ENCODE measurements at places on chromosomes 13 and 19.

GRCh38 chr13:28185256-28185655, 46.9 kb downstream of the PAN3 start:
- DNase-seq = no peak

DNA sequence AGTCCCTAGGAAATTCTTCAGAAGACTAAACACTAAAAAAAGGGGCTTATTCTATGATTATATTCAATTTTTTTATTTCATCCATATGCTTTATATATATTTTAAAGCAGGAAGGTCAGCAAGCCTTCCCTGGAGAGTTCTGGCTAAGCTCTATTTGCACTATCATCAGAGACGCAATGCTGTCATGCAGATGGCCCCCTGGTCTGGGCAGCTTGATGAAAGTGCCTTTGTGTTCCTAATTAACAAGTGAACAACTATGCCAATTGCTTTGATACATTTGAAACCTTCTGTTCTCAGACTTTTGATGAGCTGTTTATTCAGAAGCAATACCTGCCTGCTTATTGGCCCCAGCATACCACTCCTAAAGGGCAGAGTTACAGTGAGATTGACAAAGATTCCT, 1344.6 kb downstream of the OLFM4 start:
- DNase-seq = no peak

GRCh38 chr13:20903164-20903475, 574 bp upstream of the XPO4 start:
- DNase-seq = no peak

- no peak for DNase-seq
Measured at GRCh38 chr19:2356036-2356646, 3.9 kb upstream of the TMPRSS9 start.

DNA sequence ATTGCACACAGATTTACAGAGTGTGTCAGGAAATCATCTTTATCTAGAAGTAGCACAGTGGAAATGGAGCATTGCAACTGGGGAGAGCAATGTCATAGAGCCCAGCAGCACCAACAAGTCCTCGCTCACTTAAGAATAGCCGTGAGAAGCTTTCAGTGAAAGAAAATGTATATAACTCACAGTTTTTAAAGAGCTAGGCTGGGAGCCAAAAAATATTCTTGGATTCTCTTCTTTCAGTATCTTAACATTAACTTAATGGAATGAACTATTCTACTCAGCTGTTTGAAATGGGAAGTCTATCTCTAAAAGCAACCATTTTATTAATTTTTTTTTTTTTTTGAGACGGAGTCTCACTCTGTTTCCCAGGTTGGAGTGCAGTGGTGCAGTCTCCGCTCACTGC, 329.6 kb downstream of the COG6 start:
- DNase-seq = no peak

GRCh38 chr13:50747737-50748350, 95.6 kb downstream of the DLEU7 start:
- DNase-seq = no peak

DNA sequence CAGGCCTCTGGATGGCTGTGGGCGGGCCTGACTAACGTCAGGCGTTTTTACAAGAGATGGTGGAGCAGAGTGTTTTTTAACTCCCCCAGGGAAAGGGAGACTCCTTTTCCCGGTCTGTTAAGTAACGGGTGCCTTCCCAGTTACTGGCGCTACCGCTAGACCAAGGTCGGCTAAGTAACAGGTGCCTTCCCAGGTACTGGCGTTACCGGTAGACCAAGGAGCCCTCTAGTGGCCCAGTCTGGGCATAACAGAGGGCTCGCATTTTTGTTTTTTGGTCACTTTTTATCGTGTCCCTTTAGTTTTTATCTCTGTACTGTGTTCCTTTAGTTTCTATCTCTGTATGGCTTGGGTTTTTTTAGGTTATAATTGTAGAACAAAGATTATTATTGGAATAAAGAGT, 10.0 kb downstream of the ZNF383 start:
- DNase-seq = peak; percentile 26

DNA sequence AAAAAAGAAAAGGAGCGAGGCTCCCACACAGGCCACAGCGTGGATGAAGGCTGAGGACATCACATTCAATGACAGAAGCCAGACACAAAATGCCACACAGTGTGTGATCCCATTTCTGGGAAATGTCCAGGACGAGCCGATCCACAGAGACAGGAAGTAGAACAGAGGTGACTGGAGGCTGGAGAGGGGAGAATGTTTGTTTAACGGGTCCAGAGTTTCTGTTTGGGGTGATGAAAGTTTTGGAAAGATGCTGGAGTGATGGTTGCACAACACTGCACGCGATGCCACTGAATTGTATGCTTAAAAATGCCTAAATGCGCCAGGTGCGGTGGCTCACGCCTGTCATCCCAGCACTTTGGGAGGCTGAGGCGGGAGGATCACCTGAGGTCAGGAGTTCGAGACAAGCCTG, 650 bp upstream of the FUT5 start:
- no peak for DNase-seq

DNA sequence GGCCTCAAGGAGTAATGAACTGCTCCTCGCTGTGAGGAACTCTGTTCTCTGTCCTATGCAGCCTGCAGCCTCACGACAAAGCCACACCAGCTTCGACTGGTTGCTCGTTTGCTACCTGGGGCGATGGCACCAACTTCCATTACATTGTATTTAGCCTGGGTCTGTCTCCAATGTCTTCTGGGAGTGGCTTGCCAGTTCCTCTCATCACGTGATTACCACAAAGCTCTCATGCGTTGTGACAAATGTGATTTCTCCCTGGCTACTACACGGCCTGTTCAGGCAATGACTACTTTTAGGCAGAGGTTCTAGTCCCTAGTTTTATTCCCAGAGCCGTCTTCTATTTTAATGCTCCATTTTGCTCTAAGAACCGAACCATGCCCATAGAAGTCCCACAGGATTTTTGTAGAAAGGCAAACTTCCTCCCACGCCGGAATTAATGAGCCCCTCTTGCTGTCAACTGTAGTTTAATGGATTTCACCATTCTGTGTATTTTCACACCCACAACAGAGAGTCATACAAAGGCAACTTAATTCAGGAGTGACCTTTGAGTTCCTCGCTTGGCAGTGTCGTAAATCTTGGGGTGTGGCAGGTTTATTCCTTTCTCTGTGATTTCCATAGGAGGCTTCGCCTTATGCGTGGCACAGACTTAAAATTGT, 351.9 kb downstream of the EFNB2 start:
- no peak for DNase-seq

DNA sequence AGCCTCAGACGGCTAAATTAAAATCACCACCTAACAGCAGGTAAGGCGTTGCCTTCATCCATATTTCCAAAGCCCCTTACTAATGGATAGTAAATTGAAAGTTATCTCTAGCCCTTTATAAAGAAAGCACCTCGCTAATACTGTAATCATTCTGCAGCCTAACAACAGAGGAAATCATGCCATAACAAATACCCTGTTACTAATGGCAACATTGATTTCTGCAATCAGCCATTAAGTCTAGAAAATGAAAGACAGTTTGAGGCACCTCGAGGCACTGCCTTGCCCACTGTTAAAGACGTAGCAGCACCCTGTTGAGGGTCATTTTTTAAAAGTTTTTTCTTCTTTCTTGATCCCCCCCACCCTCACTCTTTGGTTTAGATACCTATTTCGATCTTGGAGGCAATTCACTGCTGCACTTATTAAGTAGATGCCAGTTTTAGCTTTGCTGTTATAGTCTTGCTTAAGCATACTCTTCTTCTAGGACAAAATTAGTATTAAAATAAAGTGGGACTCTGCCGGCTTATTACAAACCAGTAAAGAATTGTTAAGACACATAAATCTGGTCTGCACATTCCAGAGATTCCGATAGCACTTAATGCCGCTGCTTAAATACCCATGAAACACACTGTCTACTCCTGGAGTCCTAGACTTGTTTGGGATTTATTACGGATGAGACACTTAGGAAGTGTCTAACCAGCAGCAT, 74.8 kb downstream of the ZNF536 start:
- no peak for DNase-seq

- DNase-seq = no peak
Measured at GRCh38 chr19:48990400-48990799, 2.7 kb downstream of the GYS1 start.

DNA sequence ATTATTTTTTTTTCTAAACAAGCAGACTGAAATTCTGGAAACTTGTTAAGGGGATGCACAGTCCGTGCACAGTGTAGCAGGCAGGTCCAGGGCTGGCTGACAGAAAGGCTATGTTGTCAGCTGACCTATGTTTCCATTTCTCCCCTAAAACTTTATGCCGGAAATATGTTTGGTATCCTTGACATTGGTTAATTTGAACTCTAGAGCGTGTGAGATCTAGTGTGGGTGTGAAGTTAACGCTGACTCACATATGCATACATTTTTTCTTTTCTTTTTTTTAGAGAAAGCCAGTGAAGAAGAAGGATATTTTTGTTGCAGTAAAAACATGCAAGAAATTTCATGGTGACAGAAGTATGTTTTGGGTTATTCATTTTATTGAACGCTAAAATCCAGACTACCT, 76.6 kb downstream of the B3GLCT start:
- DNase-seq = no peak

DNA sequence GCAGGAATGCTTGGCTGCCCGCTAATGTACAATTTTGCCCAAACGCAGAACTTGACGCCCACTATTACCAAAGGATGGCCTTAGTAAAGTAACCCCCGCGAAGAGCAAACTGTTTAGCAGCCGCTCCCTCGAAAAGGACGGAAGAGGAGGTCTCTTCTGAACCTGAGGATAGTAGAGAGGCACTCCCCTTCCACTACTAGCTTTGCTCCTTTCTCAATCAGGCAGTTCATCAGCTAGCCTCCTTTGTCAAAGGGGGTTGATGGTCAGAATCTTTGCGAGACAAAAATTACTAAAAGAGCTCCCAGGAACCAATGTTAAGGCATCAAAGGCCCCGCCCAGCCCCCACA, 534 bp downstream of the CAB39L start:
- DNase-seq = no peak

DNA sequence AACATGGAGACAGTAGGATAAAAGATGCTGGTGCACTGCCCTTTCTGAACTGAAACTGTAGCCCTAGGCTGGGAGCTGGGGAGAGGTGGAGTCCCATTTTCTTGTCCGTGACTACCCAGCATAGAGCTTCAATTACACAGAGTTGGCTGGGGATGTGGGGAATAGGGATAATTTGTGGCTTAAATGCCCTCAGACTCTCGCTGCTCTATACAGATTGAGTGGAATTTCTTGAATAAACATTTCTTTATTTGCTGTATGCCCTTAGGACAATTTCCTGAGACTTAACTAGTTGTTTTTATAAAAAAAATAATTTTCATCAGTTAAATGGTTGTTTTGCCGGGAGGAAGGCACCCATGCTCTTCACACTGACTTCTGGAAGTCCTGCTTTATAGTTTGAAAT, 7.2 kb downstream of the IGFL2 start:
- no peak for DNase-seq

- DNase-seq = no peak
Measured at GRCh38 chr19:33691030-33691427, 69.3 kb downstream of the CHST8 start.

DNA sequence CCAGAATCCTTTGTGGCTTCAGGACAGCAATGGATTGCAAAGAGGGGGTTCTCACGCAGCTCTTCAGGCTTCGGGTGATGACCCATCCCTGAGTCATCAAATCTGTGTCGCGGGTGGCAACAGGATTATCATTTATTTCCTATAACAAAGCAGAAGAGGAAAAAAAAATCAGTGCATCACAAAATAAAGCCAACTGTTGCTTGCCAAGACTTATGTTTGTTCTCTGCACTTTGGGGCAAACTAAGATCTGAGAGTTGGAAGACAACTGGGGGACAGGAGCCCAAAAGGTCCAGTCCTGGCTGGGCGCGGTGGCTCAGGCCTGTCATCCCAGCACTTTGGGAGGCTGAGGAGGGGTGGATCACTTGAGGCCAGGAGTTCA, 6.4 kb downstream of the GNA15 start:
- DNase-seq = peak; percentile 52

DNA sequence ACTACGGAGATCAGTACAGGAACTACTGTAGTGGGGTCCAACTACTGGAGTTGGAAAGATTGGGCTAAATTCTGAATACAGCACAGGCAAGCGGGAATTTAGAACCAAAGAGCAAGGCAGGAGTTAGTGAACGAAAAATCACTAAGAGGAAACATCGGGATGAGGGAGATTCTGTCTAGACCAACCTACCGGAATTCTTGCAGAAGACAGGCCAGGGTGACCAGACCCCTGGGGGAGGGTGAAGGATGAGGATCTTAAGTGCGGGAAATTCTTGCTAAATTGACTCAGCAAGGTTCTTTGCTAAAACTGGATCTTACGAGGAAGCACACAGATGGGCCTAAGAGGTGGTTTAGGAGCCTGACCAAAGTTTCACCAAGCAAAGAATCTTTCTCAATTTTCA, 13.2 kb upstream of the PSPC1 start:
- no peak for DNase-seq

DNA sequence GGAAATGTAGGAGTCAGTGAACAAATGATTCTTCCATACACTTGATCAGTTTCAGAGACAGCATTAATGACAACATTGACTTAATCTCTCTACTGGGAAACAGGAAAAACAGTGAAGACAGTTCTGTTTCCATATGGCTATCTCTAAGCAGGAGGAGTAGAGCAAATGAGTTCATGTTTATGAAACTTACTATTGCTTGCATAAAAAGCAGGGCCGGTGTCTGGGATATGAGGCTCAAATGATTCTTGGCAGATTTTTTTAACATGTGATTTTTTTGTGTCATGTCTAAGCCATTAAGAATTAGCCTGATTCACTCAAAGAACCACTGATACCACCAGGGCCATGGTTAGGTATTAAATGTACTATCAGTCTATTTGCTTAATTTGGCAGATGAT, 141.9 kb downstream of the SLC7A1 start:
- no peak for DNase-seq

DNA sequence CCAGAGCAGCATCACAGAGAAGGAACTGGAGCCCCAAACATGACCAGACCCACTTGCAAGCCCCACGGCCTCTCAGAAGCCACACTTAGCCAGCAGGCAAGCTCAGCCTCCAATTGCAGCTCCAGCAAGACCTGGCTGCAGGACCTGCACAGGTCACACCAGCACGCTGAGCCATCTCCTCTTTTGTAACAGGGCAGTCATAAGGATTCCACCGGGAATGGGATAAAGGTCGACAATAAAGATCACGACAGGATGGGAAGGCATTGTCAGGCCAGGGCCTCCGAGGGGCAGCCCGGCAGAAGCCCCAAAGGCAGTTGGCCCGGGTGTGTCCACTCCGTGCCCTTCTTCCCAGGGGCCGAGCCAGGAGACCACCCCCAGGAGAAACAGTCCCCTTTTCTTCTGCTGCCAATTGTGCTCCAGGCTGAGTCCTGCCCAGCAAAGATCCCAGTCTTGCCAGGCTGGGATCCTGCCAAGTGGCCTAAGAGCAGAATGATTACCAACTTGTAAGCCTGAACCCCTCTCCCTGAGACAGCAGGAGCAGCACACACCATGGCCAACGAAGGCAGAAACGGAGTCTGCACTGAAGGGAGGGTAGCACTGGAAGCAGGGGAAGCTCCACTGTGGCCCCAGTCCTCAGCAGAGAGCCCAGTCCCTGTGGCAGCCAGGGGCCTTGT, 12.5 kb downstream of the PEPD start:
- no peak for DNase-seq

- DNase-seq = no peak
Measured at GRCh38 chr19:32254509-32254890, 90.9 kb upstream of the ZNF507 start.

- no peak for DNase-seq
Measured at GRCh38 chr13:28313579-28313978, 175.2 kb downstream of the PAN3 start.

All from activated CD8-positive, alpha-beta memory T cell treated with anti-CD3 and anti-CD28 coated beads, Interleukin-2, amount 50 U/mL, for 4 hours (primary cell).